ENCODE measurements at places on chromosomes 11 and 22.

GRCh38 chr11:104856607-104857006, 41.7 kb downstream of the CASP12 start:
- no peak overlapping the region for H3K4me3 ChIP-seq
- no peaks in the 10 kb centered on the region for H3K36me3 ChIP-seq
- no peak overlapping the region for H3K27ac ChIP-seq
- no peak for DNase-seq
- no peaks in the 10 kb centered on the region for H3K27me3 ChIP-seq
- no peaks in the 10 kb centered on the region for H3K4me1 ChIP-seq

DNA sequence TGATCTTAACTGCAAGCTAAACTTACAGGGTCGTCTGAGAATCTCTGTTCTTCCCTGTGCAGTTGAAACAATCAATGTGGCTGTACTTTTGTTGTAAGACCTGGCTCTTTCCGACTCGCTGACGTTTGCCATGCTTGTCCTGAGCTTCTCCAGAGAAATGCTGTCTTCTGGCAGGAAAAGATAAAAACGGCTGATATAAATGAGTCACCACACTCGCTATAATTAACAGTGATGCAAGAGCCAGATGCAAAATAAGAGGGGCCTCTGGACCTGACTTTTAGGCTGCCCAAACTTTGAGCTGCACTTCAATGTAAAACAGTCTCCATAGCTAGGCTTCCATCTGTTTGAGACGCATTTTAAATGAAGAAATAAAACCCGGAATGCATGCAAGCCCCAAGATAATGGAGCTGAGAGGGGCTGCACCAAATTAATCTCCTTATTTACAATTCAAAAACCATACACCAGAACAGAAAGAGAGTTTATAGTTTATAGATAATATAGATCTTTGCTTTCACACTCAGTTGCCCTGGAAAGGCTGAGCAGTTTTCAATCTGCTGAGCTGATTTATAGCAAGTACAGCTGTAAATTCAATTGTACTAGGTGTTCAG, 48.5 kb downstream of the WT1 start:
- H3K36me3 ChIP-seq, result no peaks in the 10 kb centered on the region
- no peak overlapping the region for H3K4me3 ChIP-seq
- peaks cover 9% of the 10 kb centered on the region for H3K4me1 ChIP-seq
- no peaks in the 10 kb centered on the region for H3K27me3 ChIP-seq
- H3K27ac ChIP-seq, result no peak overlapping the region

DNA sequence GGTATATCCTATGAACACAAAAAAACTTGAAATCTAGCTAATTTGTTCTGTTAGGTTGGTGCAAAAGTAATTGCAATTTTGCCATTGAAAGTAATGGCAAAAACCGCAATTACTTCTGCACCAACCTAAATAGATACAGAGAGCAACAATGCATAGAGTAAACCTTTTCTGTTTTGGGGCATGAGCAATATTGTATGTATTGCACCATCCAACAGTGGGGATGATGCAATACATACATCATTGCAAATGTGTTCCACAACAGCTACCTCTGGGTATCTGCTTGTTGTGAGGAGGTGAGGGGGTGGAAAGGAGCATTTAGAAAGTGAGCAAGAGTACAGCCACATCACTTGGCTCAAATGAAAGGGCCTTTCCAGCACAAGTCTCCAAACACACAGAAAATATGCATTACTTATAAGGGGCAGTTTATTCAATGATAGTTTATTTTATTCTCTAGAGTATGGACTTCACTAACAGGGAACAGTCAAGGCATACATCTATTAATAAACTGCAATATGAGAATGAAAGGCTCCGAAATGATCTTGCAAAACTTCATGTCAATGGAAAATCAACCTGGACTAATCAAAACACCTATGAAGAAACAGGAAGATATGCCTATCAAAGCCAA, 77.3 kb downstream of the DEUP1 start:
- no peaks in the 10 kb centered on the region for H3K36me3 ChIP-seq
- H3K27ac ChIP-seq, result no peak overlapping the region
- no peak overlapping the region for H3K4me3 ChIP-seq
- H3K27me3 ChIP-seq, result no peaks in the 10 kb centered on the region
- DNase-seq, result no peak

DNA sequence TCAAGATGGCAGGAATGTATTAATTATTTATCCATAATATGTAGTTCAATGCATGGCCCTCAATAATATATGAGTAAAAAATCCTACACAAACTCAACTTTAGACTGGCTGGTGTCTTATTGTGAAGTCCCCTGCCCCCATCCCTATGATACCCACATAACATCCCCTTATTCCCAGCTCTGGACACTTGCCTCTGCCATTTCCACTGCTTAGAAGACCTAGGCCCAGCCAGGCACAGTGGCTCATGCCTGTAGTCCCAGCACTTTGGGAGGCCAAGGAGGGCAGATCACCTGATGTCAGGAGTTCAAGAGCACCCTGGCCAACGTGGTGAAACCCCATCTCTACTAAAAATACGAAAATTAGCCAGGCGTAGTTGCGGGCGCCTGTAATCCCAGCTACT, 84.4 kb downstream of the BDNF start:
- H3K27me3 ChIP-seq, result no peaks in the 10 kb centered on the region
- no peaks in the 10 kb centered on the region for H3K36me3 ChIP-seq
- H3K4me1 ChIP-seq, result no peaks in the 10 kb centered on the region

- peaks cover 6% of the 10 kb centered on the region for H3K27me3 ChIP-seq
- peaks cover 51% of the 10 kb centered on the region for H3K36me3 ChIP-seq
- no peak overlapping the region for H3K4me3 ChIP-seq
These were observed 29.8 kb downstream of the AHNAK start for GRCh38 chr11:62516736-62517371.

GRCh38 chr22:38792833-38793232, 1.1 kb downstream of the DNAL4 start:
- H3K36me3 ChIP-seq, result no peaks in the 10 kb centered on the region
- no peak for DNase-seq
- H3K4me3 ChIP-seq, result peak overlapping the region; percentile 98
- peak overlapping the region; percentile 95 for H3K27ac ChIP-seq

DNA sequence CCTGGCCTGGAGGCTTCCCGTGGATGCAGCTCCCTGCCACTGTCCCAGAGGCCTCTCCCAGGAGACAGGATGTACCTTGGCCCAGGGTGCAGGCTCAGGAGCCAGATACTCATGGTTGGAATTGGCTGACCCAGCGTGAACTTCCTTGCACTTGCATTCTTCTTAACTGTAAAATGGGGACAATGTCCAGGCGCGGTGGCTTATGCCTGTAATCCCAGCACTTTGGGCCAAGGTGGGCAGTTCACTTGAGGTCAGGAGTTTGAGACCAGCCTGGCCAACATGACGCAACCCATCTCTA, 20.1 kb upstream of the ST3GAL4 start:
- H3K4me3 ChIP-seq, result no peak overlapping the region
- peak overlapping the region; percentile 57 for H3K27ac ChIP-seq
- no peak for DNase-seq

DNA sequence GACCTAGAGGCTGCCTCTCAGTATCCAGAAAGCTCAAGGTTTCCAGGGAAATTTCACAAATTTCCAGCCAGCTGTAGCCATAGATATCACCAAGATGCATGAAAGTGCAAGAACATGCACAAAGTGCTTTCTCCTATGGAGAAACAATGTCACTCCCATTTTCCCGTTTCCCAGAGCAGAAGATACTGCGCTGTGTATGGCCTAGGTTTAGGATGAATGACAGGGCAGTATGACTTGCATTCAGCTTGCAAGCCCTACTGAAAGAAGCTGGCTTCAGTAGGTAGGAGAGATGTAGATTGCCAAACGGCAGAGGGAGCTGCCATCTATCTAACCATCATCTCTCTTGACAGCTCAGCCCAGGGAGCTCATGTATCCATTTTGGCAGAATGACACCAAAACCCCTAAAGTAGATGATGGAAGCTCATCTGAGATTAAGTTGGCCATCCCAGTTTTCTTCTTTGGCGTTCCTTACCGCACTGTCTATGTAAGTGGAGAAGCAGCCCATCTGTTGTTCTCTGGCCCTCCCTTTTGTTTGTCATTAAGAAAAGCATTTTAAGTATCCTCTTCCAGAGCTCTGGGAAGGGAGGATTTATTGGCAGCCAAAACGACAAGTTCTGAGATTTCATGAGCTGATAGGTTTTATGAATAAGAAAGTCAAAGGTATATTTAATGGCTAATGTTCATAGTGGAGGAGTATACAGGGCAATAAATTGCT, 4.6 kb downstream of the TECTA start:
- no peak overlapping the region for H3K4me3 ChIP-seq
- peaks cover 1% of the 10 kb centered on the region for H3K27me3 ChIP-seq

GRCh38 chr22:38125751-38126201, 15.3 kb upstream of the BAIAP2L2 start:
- no peak overlapping the region for H3K4me3 ChIP-seq
- DNase-seq, result no peak
- H3K27ac ChIP-seq, result no peak overlapping the region
- H3K27me3 ChIP-seq, result peaks cover 12% of the 10 kb centered on the region
- no peaks in the 10 kb centered on the region for H3K4me1 ChIP-seq

DNA sequence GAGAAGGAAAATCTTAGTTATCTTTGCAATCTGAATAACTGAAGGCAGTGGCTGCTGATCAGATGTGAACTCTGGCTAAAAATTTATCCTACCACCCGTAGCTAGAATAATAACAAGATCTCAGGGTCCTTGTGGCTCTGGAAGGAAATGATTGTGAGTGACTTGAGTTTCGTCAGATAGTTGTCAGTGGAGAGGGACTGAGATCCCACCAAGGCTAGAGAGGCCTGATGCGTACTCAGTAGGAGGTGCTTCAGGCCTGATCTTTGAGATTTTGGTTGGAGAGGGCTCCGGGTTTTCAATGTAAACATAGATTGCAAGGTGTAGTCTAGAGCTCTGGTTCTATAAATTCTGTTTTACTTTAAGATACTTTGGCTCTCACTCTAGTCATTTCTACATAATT, 1.4 kb downstream of the MADD start:
- peaks cover 23% of the 10 kb centered on the region for H3K36me3 ChIP-seq
- H3K27me3 ChIP-seq, result peaks cover 16% of the 10 kb centered on the region
- no peak for DNase-seq

DNA sequence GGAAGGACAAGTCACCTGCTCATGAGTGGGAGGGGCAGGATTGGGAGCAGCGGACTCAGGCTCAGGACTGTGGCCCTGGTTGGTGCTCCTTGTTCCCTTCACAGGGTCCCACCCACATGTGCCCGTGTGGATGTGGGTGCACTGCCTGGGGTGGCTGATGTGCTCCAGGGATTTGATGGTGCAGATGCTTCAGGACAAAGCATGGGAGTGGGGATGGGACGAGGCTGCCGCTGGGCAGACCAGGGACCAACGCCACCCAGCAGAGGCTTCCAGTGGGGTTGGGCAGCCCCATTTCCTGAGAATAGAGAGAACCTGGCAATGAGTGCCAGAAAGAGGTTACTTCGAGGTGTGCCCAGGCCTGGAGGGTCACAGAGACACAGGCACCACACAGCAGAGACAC, 65.5 kb upstream of the IGLL5 start:
- H3K4me3 ChIP-seq, result no peak overlapping the region
- no peaks in the 10 kb centered on the region for H3K36me3 ChIP-seq
- peaks cover 25% of the 10 kb centered on the region for H3K4me1 ChIP-seq

Measured in endothelial cell (in vitro differentiated cells).